ENCODE measurements at places on chromosomes 6 and 20.

GRCh38 chr6:144429753-144430152 is 144.6 kb downstream of the UTRN start:
- no peak for DNase-seq

DNA sequence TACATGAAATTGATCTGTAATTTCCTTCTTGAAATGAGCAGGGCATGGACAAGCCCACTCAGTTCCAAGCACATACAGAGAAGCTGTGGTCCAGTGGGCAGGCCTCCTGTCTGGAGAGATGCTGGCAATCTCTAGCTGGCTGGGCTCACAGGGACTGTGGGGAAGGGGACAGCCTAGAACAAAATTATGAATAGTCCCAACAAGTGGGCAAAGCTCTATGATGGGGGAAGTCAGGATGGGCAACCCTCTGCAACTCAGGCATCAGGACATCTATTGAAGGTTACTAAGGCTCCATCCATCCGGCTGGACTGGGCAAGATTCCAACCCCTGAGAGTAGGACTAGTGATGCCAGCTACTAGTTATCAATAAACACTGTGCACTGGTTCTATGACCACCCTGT is 40.9 kb downstream of the TRERF1 start:
- no peak for DNase-seq

GRCh38 chr20:18928626-18929025 is 115.0 kb downstream of the SCP2D1 start:
- DNase-seq: no peak

- no peak for DNase-seq
These were observed 508.4 kb downstream of the PKHD1 start for GRCh38 chr6:51578994-51579393.

- DNase-seq: no peak
These were observed 513.4 kb downstream of the KIF16B start for GRCh38 chr20:16059841-16060240.

Data from EL (cell line).